ENCODE measurements at places on chromosomes 1 and 21.

- H3K27ac ChIP-seq, result peak overlapping the region; percentile 95
- peak; percentile 90 for DNase-seq
- peaks cover 81% of the 10 kb centered on the region for H3K4me1 ChIP-seq
- H3K36me3 ChIP-seq, result peaks cover 12% of the 10 kb centered on the region
Observed at GRCh38 chr1:15950763-15951295, 25.1 kb downstream of the ZBTB17 start.

GRCh38 chr1:36884029-36884701, 150.2 kb downstream of the GRIK3 start:
- no peaks in the 10 kb centered on the region for H3K36me3 ChIP-seq
- DNase-seq, result no peak
- no peak overlapping the region for H3K4me3 ChIP-seq
- peaks cover 4% of the 10 kb centered on the region for H3K27me3 ChIP-seq

DNA sequence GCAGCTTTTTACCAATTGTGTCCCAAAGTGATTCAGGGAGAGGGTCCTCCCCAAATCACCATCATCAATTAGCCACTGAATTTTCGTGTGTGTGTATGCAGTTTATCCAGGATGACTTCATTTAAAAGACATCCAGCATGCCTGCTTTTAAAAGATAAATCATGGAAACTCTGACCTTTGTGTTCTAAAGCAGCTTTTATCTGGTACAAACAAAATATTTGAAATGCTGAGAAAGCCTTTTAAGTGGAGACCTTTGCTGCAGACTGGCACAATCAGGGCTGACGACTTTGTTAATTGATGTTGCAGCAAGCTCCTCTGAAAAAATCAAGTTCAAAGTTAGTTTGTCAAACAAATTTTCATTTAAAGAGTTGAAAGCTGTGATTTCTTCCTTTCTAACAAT, 104.7 kb downstream of the PCP4 start:
- H3K4me3 ChIP-seq, result no peak overlapping the region
- no peaks in the 10 kb centered on the region for H3K36me3 ChIP-seq
- peaks cover 6% of the 10 kb centered on the region for H3K27me3 ChIP-seq
- DNase-seq, result no peak
- no peak overlapping the region for H3K27ac ChIP-seq

DNA sequence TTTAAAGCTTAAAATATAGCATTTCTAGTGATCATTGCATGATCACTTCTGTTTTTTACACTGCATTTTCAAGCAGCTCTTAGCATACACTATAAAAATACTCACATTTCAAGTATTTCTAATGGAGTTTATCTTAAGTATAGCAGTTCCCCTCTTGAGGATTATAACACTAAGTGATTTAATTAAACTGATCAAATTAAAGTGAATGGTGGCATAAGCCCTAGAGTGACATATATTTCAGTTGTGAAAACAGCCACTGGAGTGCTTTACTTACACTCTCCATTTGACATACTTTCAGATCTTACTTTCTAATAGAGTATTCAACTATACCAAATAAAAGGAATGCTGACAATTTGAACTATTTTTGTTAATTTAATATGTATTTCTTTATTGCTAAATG, 623.3 kb upstream of the TMPRSS15 start:
- H3K4me1 ChIP-seq, result no peaks in the 10 kb centered on the region
- DNase-seq, result no peak
- H3K27me3 ChIP-seq, result no peaks in the 10 kb centered on the region
- no peaks in the 10 kb centered on the region for H3K36me3 ChIP-seq

DNA sequence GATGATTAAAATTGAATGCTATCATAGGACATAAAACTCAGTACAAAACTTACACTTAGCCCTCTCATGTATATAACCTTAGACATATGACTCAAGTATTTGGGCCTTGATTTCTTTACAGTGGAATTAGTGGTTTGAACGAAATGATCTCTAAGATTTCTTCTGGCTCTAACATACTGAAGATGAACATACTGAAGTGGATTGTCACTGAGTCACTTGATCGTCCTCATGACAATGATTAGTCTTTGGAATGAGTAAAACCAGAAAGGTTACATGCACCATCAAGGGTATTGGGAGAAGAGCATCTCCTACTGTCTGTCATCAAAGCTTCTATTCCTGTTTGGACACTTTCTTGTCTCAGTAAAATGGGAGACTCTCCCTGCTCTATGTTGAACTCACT, 17.4 kb downstream of the FMN2 start:
- H3K36me3 ChIP-seq, result no peaks in the 10 kb centered on the region
- no peak overlapping the region for H3K4me3 ChIP-seq
- no peak overlapping the region for H3K27ac ChIP-seq
- DNase-seq, result no peak
- H3K4me1 ChIP-seq, result no peaks in the 10 kb centered on the region
- H3K27me3 ChIP-seq, result no peaks in the 10 kb centered on the region

DNA sequence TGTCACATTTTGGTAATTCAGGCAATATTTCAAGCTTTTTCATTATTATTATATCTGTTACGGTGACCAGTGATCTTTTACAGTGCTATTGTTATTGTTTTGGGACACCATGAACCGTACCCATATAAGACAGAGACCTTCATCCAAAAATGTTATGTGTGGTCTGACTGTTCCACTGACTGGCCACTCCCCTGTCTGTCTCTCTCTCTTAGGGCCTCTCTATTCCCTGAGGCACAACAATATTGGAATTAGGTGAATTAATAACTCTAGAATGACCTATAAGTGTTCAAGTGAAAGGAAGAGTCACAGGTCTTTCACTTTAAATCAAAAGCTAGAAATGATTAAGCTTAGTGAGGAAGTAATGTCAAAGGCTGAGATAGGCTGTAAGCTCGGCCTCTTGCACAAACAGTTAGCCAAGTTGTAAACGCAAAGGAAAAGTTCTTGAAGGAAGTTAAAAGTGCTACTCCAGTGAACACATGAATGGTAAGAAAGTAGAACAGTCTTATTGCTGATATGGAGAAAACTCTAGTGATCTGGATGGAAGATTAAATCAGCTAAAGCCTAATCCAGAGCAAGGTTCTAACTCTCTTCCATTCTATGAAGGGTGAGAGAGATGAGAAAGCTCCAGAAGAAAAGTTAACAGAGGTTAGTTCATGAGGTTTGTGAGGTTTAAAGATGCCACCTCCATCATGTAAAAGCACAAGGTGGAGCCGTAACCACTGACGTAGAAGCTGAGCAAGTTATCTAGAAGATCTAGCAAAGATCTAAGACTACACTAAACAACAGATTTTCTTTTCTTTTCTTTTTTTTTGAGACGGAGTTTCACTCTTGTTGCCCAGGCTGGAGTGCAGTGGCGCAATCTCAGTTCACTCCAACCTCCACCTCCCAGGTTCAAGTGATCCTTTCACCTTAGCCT, 19.7 kb upstream of the DIPK1A start:
- peaks cover 4% of the 10 kb centered on the region for H3K36me3 ChIP-seq
- peak overlapping the region; percentile 98 for H3K27ac ChIP-seq
- DNase-seq, result peak; percentile 55
- peak overlapping the region; percentile 70 for H3K4me3 ChIP-seq

GRCh38 chr1:227889047-227889862, 58.5 kb downstream of the WNT9A start:
- peaks cover 25% of the 10 kb centered on the region for H3K4me1 ChIP-seq
- H3K4me3 ChIP-seq, result no peak overlapping the region
- DNase-seq, result no peak
- H3K27ac ChIP-seq, result peak overlapping the region; percentile 46
- H3K27me3 ChIP-seq, result no peaks in the 10 kb centered on the region

DNA sequence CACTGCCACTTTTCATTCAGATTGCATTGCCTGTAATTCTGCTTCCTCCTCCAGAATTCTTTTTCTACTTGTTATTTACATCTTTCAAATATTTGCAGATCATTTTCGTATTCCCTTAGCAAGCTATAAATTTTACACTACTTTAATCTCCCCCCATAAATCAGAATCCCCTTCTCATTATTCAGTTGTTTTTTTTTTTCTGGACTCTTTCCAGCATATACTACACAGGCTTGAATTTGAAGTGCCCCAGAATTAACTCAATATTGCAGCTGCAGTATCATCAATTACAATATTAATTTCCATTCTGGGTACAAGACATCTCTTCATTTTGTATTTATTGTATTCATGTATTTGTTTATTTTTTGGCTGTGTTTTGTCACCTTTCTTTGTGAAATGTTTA, 1494.3 kb downstream of the AMY1C start:
- H3K4me1 ChIP-seq, result no peaks in the 10 kb centered on the region
- H3K4me3 ChIP-seq, result no peak overlapping the region
- no peaks in the 10 kb centered on the region for H3K36me3 ChIP-seq
- H3K27me3 ChIP-seq, result no peaks in the 10 kb centered on the region
- no peak for DNase-seq
- H3K27ac ChIP-seq, result no peak overlapping the region

GRCh38 chr1:37958690-37959089, 11.8 kb upstream of the INPP5B start:
- H3K36me3 ChIP-seq, result peaks cover 27% of the 10 kb centered on the region
- no peak for DNase-seq

All from activated naive CD4-positive, alpha-beta T cell treated with anti-CD3 and anti-CD28 coated beads for 36 hours (primary cell).